ENCODE measurements at places on chromosomes 16 and 17.

GRCh38 chr17:7511108-7511507 is 26.9 kb downstream of the POLR2A start:
- DNase-seq = no peak

DNA sequence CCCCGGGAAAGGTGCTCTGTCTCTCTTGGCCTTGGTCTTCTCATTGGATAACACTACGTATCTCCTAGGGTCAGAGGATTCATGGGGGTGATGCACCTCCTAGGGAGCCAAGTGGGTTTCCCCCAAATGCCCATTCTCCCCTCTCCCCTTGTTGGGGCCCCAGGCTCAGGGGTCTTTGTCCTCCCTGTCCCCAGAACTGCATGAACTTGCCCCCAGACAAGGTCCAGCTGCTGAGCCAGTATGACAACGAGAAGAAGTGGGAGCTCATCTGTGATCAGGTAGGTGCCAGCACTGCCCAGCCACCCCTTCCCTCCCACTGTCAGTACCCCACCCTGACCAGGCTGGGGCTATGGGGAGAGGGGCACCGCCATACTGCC is 8.7 kb downstream of the FMNL1 start:
- DNase-seq = no peak

DNA sequence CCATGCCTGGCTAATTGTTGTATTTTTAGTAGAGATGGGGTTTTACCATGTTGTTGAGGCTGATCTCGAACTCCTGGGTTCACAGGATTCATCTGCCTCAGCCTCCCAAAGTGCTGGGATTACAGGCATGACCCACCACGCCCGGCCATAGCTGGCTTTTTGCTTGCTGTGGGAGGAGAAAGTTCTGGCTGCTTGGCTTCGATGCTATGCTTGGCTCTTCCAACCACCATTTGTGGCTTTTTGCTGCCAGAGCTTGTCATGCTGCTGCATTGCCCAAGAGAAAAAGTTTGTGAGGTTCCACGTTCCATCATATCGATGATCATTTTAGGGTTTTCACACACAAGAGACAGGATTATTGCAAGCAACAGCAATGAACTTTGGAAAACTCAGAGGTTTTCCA is 16.2 kb downstream of the BMERB1 start:
- DNase-seq = no peak

DNA sequence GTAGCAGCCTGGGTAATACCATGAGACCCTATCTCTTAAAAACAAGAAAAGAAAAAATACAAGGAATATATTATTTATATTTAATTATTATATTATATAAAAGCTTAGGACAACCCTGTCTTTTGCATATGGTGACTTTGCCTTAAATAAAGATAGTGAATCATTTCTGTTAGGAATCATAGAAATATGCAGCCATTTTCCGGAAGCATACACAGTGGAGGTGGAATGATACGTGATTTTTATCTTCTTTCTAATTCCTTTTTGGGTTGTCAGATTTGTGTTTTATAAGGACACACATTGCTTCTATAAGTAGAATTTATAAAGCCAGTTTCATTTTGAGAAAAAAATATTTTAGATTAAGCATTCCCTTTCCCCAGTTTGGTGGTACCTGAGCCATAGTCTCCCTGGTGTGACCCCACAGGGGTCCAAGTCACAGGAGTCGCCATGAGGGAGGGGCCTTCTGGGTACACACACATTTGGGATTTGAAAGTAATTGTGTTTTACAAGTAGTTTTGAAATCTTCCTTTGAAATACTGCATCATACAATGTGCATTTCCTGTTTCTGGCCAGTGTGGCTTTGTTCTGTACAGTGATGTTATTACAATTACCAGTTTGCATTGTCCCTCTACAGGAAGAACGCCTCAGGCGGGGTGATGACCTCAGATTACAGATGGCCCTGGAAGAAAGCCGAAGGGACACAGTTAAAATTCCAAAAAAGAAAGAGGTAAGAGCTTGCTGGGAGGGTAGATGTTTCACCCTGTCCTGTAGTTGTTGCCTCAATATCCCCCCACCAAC is 50.9 kb downstream of the B9D1 start:
- no peak for DNase-seq

DNA sequence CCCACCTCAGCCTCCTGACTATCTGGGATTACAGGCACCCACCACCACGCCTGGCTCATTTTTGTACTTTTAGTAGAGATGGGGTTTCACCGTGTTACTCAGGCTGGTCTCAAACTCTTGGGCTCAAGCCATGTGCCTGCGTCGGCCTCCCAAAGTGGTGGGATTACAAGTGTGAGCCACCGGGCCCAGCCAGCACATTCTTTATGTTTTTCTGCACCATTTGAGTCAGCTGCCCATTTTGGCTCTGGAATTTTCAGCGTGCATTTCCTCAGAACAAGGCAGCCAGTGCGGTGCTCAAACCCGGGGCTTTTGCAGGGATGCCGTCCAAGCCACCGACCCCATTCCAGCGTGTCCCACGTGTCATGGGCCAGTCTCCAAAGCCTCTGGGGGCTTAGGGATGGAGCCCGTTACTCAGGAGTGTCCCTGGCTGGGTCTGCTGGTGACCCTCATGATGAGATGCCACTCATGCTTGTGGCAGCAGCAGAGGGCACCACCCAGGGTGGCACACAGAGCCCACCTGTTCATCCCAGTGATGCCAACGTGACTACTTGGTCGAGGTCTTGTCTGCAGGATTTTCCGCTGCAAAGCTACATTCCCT is 3.7 kb upstream of the RAB40C start:
- DNase-seq = no peak

DNA sequence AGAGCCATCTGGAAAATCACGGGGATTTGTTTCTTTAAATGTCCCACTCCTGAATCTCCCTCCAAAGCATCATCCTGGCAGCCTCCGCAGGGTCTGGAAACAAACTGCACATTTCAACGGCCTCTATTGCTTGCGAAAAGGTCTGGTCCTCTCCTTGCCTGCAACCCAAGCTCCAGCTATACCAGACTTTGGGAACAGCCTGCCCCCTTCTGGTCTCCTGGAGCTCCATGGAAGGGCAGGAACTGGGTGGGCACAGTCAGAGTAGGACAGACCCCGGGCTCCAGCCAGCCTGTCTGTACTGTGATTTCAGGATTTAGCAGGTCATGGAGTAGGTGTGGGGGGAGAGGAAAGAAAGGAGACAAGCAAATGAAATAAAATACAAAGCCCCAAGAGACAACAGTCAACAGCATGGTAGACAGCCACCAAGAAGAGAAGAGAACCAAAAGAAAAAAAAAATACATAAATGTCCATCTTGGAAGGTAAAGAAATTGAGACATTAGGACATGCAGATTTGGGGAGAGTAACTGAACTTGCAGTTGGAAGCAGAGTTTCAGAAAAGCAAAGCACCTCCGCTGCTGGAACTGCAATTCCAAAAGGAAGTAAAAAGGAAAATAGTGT is 2.7 kb downstream of the XYLT1 start:
- no peak for DNase-seq

DNA sequence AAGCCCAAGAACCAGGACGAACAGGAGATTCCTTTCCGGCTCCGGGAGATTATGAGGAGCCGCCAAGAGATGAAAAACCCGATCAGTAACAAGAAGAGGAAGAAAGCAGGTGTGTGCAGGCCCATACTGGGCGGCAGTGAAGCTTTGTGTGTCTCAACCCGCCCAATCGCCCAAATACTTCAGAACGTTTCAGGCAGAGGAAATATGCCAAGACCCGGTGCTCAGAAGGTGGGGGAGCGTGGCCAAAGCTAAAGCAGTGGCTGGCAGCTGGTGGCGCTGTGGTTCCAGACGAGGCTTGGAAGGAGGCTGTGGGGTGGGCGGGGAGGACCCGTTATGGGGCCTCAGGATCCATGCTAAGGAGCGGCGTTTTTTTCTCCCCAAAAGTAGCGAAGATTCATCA is 1.2 kb downstream of the CCDC137 start:
- DNase-seq = no peak

DNA sequence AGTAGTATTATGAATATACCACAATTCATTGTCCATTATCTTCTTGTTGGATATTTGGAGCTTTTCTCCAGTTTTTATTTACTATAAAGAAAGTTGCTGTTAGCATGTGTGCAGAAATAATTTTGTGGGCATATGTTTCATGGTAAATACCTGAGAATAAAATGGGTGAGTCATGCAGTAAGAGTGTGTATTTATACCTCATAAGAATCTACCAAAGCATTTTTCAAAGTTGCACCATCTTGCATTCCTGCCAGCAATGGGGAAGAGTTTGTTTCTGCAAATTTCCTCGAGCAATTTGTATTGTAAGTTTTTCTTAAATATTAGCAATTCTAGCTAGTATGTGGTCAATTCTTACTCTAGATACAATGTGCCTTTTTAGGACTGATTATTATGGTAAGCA is 7.9 kb upstream of the MON1B start:
- no peak for DNase-seq

DNA sequence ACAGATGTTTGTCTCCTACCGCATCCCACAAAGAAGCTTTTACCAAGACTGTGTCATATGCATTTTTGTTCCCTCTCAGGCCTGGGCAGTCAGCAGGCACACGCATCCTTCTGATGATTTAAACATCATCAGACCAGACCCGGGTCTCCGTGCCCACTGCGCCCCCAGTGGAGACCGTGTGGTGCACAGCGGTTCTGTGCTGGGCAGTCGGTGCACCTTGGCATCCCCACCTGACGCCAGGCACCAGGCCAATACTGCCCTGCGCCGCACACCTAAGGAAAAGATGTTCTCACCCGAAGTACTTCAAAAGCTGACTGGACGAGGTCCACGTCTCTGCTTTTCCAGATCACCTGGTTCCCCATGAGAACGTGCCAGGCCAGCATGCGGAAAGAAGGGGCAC is 10.6 kb upstream of the PLD6 start:
- DNase-seq = no peak

DNA sequence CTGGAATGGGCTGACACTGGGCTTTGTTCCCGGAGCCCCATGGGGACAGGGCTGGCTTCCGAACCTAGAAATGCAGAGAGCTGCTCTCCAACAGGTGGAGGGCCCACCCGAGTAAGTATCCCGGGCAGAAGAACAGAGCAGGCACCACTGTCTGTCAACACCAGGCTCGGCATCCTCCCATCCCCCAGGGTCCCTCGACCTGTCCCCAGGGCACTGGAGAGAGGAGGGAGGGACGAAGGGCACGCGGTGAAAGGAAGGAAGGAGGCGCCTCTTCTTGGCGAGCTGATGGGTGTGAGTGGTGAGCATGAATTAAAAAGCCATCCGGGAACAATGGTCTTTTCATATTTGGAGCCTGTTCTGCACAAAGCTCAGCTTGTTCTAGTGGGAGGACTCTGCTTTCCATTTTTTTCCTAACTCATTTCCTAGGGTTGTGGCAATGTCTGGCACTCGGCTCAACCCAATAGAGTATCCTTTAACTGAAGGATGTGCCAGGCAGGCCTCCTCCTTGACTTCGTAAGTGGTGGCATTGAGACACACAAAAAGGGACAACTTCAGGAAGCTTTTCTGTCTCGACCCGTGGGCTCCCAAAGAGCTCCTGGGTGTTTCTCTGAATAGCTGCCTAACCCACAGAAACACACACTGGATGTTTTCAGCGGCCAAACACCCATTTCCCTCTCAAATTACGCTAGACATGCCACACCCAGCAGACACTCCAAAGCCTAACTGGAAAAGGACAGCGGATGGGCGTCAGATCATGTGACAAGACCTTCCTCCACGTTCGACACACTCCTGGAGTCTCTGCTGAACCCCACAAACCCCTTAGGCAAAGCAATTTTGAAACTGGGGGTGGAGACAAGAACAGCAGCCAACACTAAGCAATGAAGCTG is 47.7 kb downstream of the ZFHX3 start:
- no peak for DNase-seq

GRCh38 chr16:84085773-84086172 is 31.0 kb downstream of the MBTPS1 start:
- no peak for DNase-seq

GRCh38 chr16:77612596-77612995 is 109.7 kb upstream of the NUDT7 start:
- DNase-seq = no peak

- no peak for DNase-seq
These were observed 25.9 kb downstream of the CYB561 start for GRCh38 chr17:63419949-63420867.

- peak; percentile 44 for DNase-seq
These were observed 30.9 kb downstream of the BRCA1 start for GRCh38 chr17:43094129-43094835.

DNA sequence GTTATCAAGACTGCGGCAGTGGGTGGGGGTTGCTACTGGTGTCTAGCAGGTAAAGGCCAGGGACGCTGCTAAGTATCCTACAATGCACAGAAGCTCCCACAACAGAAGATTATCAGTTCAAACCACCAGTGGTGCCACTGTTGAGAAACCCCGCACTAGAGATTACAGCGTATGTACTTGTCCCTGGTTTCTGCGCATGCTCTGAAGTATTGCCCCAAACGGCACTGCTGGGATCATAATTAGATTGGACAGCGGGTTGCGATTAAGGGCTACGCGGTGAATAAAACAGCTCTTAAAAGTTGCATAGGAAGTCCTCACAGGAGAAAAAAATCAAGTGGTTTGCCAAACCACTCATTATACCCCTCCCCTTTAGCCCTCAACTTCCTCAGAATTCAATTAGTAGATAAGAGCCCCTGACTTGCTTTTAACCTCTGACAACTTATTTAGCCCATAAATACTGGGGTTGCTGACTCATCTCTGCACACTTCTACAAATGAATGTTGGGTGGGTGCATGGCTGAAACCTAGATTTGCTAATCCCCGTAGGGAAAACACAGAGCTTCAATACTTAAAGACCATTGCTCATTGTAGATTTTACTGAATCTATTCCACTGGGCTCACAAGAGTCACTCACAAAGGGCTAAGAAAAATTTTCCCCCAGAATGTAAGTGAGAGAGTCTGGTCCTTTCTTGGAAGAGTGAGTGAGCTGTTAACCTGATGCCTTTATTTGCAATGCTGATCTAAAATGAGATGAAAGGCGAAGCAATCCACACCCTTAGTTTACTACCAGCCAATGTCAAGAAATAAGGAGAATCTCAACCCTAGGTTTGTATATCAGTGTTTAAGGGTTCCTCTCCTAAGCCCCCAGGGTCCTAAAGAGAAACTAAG is 91.8 kb downstream of the RGS9 start:
- peak; percentile 88 for DNase-seq

DNA sequence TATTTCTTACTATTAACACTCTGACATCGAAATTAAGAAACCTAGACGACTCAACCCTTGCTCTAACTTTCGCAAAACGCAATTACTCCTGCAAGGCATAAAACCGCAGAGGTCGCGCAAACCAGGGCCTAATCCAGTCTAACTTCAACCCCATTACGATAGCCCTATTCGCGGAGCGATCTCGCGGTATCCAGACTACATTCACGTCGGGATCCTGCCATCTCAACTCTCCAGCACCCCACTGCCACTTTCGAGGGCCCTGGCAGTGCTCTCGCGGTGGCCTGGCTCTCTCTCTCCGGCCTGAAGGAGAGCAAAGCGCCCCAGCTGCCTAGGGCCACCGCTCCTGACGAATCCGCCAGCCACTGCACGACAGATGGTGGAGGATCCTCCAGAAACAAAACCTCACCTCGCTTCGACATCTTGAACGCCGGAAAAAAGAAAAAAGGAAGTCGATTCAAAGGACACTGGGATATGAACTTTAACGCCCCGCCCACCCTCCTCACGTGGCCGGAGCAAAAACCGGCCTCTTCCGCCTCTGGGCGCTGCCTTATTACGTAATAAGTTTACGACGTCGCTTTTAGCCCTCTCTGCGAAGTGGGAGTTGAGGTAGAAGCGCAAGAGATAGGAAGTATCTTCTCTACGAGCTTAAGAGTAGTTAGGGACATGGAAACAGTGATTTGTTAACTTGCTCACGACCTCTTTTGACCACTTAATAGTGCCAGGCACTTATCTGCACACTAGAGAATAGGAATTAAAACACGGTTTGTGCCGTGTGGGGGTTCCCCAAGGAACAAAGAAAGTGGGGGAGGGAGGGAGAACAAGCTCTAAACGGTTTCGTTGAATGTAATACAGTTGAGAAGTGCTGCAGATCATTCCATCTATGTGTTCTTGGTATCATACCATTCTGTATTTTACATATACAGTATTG is at the start of gene RPL23:
TSS of gene RPL23 (minus strand) at position 430 of the 928 bp plus-strand sequence. CDS start at position 419, 11 bp downstream.
- peak; percentile 88 for DNase-seq
